ENCODE measurements at places on chromosomes 13 and 19. TPM values are rescaled to one million over a fixed set of nuclear protein-coding genes. Genes with fewer than 3 reads are reported as not detected.
A peak's percentile ranks its signal among the peaks of the same experiment; 100 is the strongest.

DNA sequence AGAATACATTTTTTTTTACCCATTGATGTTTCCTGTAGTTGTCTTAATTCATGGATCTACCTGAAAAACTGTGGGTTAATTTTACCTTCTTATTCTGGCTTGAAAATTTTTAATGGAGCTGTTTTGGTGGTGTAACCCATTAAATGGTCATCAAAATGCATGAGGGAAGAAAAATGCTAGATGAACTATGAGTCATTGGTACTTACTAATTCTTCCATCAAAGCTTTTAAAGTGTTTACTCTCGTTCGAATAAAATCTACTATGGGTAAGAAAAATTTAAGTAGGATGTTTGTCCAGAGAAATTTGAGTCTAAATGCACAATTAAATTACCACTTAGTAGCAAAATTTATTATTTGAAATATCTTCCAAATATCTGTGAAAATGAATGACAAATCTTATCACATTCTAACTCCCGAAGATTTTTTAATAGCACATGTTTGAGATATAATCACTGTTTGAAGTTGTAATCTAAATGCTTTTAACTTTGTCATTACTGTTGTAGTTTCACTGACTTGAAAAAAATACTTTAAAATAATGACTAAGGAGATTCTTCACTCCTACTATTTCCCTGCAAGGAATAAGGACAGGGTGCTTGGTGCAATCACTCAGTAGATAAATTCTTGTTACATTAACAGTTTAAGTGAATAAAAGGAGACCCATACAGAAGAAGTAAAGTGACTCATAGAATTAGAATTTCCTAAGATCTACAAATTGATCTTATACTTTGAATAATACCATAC, 437.7 kb downstream of the IRS2 start:
- no peaks in the 10 kb centered on the region for H3K36me3 ChIP-seq
- no peaks in the 10 kb centered on the region for H3K4me1 ChIP-seq
- H3K4me3 ChIP-seq: no peak overlapping the region
- DNase-seq: no peak
- no peak overlapping the region for H3K27ac ChIP-seq

DNA sequence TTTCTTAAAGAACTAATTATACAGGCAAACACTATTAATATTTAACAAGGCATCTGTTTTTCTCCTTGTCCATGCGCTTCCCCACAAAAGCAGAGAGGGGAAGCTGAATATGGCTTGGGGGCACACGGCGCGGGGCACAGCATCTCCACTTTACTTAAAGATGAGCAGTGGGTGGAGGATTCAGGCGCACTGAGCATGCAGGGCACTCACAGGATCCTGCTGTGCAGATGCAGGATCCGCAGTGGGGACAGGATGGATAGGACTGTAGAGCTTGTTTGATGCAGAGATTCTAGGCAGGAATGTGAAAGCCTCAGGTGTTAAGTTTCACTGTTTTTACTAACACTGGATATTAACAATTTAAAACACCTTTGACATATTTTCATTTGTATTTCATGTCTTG, 43.3 kb downstream of the ATP11A start:
- H3K36me3 ChIP-seq: no peaks in the 10 kb centered on the region
- no peak overlapping the region for H3K4me3 ChIP-seq
- H3K27me3 ChIP-seq: no peaks in the 10 kb centered on the region
- no peaks in the 10 kb centered on the region for H3K4me1 ChIP-seq

DNA sequence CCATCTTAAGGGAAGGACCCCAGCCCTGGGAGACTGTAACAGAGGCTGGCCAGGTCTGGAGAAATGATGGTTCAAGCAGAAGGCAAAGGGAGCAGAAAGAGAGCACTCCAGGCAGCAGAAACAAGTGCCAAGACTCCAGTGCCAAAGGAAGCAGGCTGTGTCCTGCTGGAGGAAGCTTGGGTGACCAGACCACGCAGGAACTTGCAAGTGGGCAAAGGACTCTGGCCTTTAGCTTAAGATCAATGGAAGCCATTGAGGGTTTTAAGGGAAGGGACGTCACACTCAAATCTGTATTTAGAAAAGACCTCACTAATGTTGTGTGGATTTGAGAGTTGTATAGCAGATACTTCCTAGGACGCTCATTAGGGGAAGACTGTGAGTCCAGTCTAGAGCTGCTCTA, 95.5 kb downstream of the MIPEP start:
- peaks cover 6% of the 10 kb centered on the region for H3K4me1 ChIP-seq
- DNase-seq: no peak
- peaks cover 5% of the 10 kb centered on the region for H3K36me3 ChIP-seq
- H3K27ac ChIP-seq: no peak overlapping the region
- H3K4me3 ChIP-seq: no peak overlapping the region

GRCh38 chr13:43360171-43360570, 336.8 kb downstream of the DNAJC15 start:
- no peaks in the 10 kb centered on the region for H3K27me3 ChIP-seq
- H3K36me3 ChIP-seq: no peaks in the 10 kb centered on the region
- no peak overlapping the region for H3K4me3 ChIP-seq
- no peaks in the 10 kb centered on the region for H3K4me1 ChIP-seq
- H3K27ac ChIP-seq: no peak overlapping the region

Gene ZNF253
- total RNA-seq: 7.2 TPM

Gene DKKL1
- not detected for total RNA-seq

- peak overlapping the region; percentile 77 for H3K27ac ChIP-seq
- no peak overlapping the region for H3K4me3 ChIP-seq
- peaks cover 16% of the 10 kb centered on the region for H3K4me1 ChIP-seq
- H3K36me3 ChIP-seq: no peaks in the 10 kb centered on the region
Observed at GRCh38 chr19:33260628-33261418, 35.2 kb upstream of the SLC7A10 start.

GRCh38 chr13:49246850-49247642, 679 bp upstream of the CDADC1 start:
- H3K4me3 ChIP-seq: peak overlapping the region; percentile 90
- H3K4me1 ChIP-seq: peaks cover 24% of the 10 kb centered on the region
- H3K36me3 ChIP-seq: no peaks in the 10 kb centered on the region
- DNase-seq: no peak

Gene CBY2
- total RNA-seq: not detected

DNA sequence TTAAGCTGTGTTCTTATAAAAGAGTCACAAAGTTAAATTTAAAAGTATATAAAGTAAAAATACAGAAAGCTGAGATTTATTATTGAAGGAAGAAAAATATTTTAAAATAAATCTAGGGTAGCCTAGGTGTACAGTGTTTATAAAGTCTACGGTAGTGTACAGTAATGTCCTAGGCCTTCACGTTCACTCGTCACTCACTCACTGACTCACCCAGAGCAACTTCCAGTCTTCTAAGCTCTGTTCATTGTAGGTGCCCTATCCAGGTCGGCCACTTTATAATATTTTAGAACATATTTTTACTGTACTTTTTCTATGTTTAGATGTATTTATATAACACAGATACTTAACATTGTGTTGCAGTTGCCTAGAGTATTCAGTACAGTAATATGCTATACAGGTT, 47.4 kb downstream of the NDFIP2 start:
- no peak for DNase-seq
- H3K27ac ChIP-seq: no peak overlapping the region
- no peaks in the 10 kb centered on the region for H3K27me3 ChIP-seq
- no peaks in the 10 kb centered on the region for H3K36me3 ChIP-seq

- no peaks in the 10 kb centered on the region for H3K27me3 ChIP-seq
- peaks cover 11% of the 10 kb centered on the region for H3K36me3 ChIP-seq
- H3K4me1 ChIP-seq: peaks cover 64% of the 10 kb centered on the region
- peak; percentile 79 for DNase-seq
- peak overlapping the region; percentile 91 for H3K27ac ChIP-seq
Observed at GRCh38 chr19:1245494-1246264, 2.7 kb upstream of the MIDN start.

Gene GADD45B
- total RNA-seq: 219 TPM

Gene XPO4
- 15.7 TPM for total RNA-seq

GRCh38 chr13:38384171-38384570, 34.5 kb downstream of the UFM1 start:
- DNase-seq: no peak
- no peaks in the 10 kb centered on the region for H3K4me1 ChIP-seq
- no peaks in the 10 kb centered on the region for H3K27me3 ChIP-seq

DNA sequence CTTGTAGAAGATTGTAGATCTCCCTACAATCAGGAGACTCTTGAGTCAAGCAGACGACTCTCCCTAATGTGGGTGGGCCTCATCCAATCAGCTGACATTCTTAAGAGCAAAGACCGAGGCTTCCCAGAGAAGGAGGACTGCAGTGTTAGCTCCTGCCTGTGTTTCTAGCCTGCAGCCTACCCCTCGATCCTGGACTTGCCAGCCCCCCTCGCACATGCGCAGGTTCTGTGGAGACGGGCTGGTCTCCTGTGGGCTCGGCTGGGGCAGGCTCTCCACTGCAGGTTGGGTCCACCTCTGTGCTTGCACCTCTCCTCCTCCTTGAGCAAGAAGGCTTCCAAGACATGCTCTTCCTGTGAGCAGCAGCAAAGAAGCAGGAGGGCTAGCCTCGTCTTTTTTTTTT, 185.2 kb upstream of the SOX1 start:
- DNase-seq: no peak
- no peaks in the 10 kb centered on the region for H3K36me3 ChIP-seq
- no peaks in the 10 kb centered on the region for H3K27me3 ChIP-seq
- H3K27ac ChIP-seq: no peak overlapping the region
- H3K4me3 ChIP-seq: no peak overlapping the region

Data from upper lobe of left lung (tissue), 6 donors.